ENCODE measurements at places on chromosomes 7 and 10. TPM values are rescaled to one million over a fixed set of nuclear protein-coding genes. Genes with fewer than 3 reads are reported as not detected.

VWDE gene
- not detected for total RNA-seq

CACNB2 gene
- not detected for total RNA-seq

CHST15 gene
- total RNA-seq: 9.0 TPM

DNA sequence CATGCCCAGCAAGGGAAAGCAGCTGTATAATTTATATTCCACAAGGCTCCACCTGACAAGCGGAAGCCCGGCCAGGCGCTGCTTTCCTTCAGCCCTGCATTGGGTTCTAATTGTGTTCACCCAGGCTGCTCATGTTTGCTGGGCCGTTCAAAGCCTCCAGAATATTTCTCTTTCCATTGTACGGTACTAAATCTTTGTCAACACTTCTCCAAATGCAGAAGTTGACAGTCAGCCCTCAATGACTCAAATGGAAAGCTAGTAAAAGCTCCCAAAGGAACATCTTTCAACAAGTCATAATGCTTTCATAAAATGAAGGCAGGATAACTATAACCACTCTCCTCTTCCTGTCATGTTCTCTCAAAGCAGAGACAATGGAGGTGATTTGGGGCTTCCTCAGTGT is 17.8 kb upstream of the CPXM2 start:
- H3K27me3 ChIP-seq: peaks cover 5% of the 10 kb centered on the region
- H3K27ac ChIP-seq: no peak overlapping the region
- H3K4me1 ChIP-seq: peaks cover 5% of the 10 kb centered on the region
- no peaks in the 10 kb centered on the region for H3K36me3 ChIP-seq
- no peak overlapping the region for H3K4me3 ChIP-seq

DNA sequence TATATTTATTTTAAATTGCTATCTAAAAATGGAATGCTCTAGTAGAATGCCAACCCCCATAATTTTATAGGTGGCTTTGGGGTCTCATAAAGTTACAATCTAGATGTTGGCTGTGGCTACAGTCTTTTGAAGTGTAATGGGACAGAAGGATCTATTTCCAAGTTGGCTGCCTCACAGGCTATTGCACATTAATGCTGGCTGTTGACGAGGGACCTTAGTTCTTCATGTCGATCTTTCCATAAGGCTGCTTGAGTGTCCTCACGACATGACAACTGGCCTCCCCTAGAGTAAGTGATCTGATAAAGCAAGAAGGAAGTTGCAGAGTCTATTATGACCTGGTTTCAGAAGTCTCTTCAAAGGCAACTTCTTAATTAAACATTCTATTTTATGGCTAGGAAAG is 36.3 kb downstream of the WDR11 start:
- H3K27ac ChIP-seq: no peak overlapping the region
- H3K27me3 ChIP-seq: no peaks in the 10 kb centered on the region
- H3K4me3 ChIP-seq: no peak overlapping the region

DNA sequence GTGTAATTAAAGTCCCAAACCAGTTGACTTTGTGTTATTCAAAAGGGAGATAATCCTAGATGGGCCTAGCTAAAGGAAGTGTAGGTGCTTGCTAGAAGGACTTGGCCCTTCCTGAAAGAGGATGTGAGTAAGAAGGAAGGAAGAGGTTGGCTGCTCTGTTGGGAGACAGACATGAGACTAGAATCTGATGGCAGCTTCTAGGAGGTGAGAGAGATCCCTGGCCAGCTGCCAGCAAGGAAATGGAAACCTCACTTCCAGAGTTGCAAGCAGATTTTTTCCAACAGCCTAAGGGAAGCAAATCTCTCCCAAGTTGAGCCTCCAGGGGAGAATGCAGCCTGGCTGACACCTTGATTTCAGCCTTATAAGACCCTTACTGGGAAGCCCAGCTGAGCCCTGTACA is 368.4 kb upstream of the ZMIZ1 start:
- no peaks in the 10 kb centered on the region for H3K27me3 ChIP-seq
- peaks cover 9% of the 10 kb centered on the region for H3K4me1 ChIP-seq
- H3K4me3 ChIP-seq: no peak overlapping the region
- no peak overlapping the region for H3K27ac ChIP-seq
- DNase-seq: no peak
- no peaks in the 10 kb centered on the region for H3K36me3 ChIP-seq

DNA sequence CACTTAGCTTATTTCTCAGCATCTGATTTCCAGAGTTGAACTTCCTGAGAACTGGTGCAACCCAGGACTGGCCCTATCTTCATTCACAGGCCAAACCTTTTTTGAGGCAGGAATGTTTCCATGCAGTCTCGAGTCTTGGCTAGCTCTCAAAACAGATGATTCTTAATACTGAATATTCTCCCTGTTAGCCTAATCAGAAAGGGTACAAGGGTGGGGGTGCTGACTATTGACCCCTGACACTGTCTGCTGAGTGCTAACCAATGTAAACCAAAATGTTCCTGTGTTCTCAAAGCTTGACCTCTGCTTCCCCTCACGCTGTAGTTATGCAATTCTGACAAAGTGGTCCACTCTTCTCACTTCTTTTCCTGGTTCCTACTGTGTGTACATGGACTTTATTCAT is 25.3 kb downstream of the VWDE start:
- no peaks in the 10 kb centered on the region for H3K27me3 ChIP-seq
- no peak overlapping the region for H3K27ac ChIP-seq
- no peaks in the 10 kb centered on the region for H3K36me3 ChIP-seq
- H3K4me1 ChIP-seq: no peaks in the 10 kb centered on the region

DNA sequence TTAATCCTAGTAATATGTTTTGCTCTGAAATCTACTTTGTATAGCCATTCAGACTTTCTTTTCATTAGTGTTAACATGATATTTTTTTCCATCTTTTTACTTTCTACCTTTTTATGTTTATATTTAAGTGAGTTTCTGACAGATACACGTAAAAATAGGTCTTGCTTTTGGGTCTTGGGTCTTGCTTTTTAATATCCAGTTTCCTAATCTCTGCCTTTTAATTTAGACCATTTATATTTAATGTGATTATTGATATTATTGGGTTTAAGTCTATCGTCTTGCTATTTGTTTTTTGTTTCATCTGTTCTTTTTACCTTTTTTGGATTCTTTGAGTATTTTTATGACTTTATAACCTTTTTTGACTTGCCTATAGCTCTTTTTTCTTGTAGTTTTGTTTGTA is 7.9 kb downstream of the PHTF2 start:
- no peaks in the 10 kb centered on the region for H3K36me3 ChIP-seq
- no peaks in the 10 kb centered on the region for H3K27me3 ChIP-seq
- H3K4me1 ChIP-seq: peaks cover 29% of the 10 kb centered on the region
- H3K27ac ChIP-seq: no peak overlapping the region
- H3K4me3 ChIP-seq: no peak overlapping the region

- H3K4me3 ChIP-seq: no peak overlapping the region
- no peak overlapping the region for H3K27ac ChIP-seq
- peaks cover 4% of the 10 kb centered on the region for H3K4me1 ChIP-seq
- DNase-seq: no peak
- no peaks in the 10 kb centered on the region for H3K27me3 ChIP-seq
Observed at GRCh38 chr10:63376560-63377304, 89.0 kb downstream of the JMJD1C start.

DNA sequence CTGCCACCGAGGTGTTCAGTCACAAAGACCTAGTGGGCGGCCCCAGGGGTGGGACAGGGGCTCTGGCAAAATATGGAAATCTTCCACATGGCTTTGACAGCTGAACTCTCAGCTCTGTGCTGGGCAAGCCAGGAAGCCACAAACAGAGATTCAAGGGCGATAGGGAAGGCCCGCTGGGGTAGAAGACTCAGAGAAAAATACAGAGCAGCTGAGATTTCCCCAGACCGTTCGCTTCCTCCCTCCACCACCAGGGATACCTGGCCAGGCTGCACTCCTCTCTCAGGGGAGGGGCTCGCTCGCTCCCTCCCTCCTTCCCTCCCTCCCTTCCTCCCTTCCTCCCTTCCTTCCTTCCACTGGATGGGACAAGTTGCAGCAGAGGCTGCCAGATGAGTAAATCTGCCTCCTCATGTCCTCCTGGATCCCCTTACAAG is 260.5 kb downstream of the PRPF18 start:
- no peak for DNase-seq
- no peaks in the 10 kb centered on the region for H3K36me3 ChIP-seq
- peaks cover 7% of the 10 kb centered on the region for H3K4me1 ChIP-seq
- no peaks in the 10 kb centered on the region for H3K27me3 ChIP-seq

GRCh38 chr10:85602306-85602705 is 764.3 kb downstream of the GRID1 start:
- no peak for DNase-seq
- no peaks in the 10 kb centered on the region for H3K4me1 ChIP-seq
- no peak overlapping the region for H3K4me3 ChIP-seq
- no peaks in the 10 kb centered on the region for H3K27me3 ChIP-seq
- H3K27ac ChIP-seq: no peak overlapping the region

- peaks cover 6% of the 10 kb centered on the region for H3K4me1 ChIP-seq
- H3K36me3 ChIP-seq: no peaks in the 10 kb centered on the region
- no peak overlapping the region for H3K4me3 ChIP-seq
- no peak for DNase-seq
- H3K27me3 ChIP-seq: no peaks in the 10 kb centered on the region
Observed at GRCh38 chr7:116423499-116423898, 76.0 kb upstream of the CAV2 start.

- H3K27me3 ChIP-seq: peaks cover 43% of the 10 kb centered on the region
- peaks cover 3% of the 10 kb centered on the region for H3K4me1 ChIP-seq
- H3K4me3 ChIP-seq: no peak overlapping the region
- no peak for DNase-seq
- no peaks in the 10 kb centered on the region for H3K36me3 ChIP-seq
- no peak overlapping the region for H3K27ac ChIP-seq
Observed at GRCh38 chr7:128267595-128267924, 26.5 kb downstream of the LEP start.

DNA sequence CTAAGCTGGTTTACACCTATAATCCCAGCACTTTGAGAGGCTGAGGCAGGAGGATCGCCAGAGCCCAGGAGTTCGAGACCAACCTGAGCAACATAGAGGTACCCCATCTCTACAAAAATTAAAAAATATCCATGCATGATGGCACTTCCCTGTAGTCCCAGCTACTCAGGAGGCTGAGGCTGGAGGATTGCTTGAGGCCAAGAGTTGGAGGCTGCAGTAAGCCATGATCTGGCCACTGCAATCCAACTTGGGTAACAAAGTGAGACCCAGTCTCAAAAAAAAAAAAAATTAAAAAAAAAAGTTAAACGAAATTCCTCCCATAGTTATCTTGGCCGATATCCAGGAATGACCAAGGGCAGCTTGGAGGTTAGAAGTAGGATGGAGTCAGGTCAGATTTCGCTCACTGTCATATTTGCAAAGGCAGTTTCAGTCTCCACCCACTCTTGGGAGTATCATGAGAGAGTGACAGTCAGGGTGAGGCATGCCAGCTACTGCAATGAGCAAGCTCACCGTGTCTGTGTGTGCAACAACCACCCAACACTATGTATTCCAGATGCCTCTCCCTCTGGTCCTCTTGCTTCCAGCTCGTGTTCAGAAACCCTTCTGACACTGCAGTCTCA is 6.0 kb upstream of the ZDHHC4 start:
- H3K27me3 ChIP-seq: no peaks in the 10 kb centered on the region
- no peaks in the 10 kb centered on the region for H3K36me3 ChIP-seq
- no peak overlapping the region for H3K4me3 ChIP-seq
- no peak for DNase-seq
- no peaks in the 10 kb centered on the region for H3K4me1 ChIP-seq
- no peak overlapping the region for H3K27ac ChIP-seq

DNA sequence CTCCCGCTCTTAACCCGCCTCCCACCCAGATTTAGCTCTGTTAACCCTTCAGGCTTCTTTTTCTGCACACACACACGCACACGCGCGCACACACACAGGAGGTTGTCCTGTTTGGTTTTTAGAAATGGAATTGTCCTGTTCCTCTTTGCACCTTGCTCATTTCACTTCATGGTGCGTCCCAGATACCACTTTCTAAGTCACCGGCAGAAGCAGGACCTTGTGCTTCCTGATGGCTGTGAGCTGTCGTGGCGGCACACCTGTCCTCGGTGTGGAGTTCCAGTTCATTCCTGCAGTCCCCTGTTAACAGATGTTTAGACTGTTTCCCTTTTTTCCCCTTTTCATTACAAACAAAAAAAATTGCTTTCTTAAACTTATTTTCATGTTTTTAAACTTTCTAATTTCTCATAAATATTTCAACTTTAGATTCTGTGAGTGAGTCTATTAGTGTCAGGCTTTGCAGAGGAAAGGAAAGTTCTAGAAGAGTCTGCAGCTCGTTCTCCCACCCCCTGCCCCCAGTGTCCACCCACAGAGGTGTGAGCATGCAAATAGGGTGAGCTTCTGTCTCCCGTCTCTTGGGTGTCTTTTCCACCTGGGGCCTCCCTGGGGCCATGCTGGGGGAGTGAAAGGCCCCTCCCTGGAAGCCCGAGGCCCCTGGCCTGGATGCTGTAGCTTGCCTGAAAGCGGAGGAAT is 85.5 kb downstream of the LHPP start:
- H3K27me3 ChIP-seq: no peaks in the 10 kb centered on the region
- H3K36me3 ChIP-seq: no peaks in the 10 kb centered on the region
- no peak for DNase-seq
- H3K4me3 ChIP-seq: peak overlapping the region; percentile 48
- H3K27ac ChIP-seq: peak overlapping the region; percentile 73
- peaks cover 11% of the 10 kb centered on the region for H3K4me1 ChIP-seq

DNA sequence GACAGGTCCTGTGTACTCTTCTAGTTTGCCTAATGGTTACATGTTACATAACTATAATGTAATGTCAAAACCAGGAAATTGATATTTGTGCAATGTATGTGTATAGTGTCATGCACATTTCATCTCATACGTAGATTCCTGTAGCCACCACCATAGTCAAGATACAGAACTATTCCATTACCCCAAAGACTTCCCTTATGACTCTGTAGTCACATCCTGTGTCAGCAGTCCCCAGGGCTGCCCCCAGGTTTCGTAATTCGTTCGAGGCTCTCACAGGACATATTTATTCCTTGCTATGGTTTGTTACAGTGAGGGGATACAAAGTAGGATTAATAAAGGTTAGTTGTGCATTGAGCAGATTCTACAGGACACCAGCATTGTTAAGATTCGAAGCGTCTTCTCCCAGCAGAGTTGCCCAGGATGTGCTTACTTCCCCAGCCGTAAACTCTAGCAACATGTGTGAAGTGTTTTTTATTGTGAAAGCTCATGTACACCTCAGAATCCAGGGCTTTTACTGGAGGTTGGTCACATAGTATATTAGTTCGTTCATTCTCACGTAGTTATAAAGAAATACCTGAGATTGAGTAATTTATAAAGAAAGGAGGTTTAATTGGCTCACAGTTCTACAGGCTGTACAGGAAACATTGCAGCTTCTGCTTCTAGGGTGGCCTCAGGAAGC is 18.6 kb downstream of the RABGEF1 start:
- H3K27ac ChIP-seq: no peak overlapping the region
- peaks cover 5% of the 10 kb centered on the region for H3K4me1 ChIP-seq
- DNase-seq: no peak
- no peaks in the 10 kb centered on the region for H3K36me3 ChIP-seq
- no peaks in the 10 kb centered on the region for H3K27me3 ChIP-seq

GRCh38 chr10:4270116-4270515 is 485.1 kb upstream of the KLF6 start:
- H3K4me3 ChIP-seq: no peak overlapping the region
- H3K36me3 ChIP-seq: no peaks in the 10 kb centered on the region
- DNase-seq: no peak
- H3K4me1 ChIP-seq: peaks cover 5% of the 10 kb centered on the region
- no peaks in the 10 kb centered on the region for H3K27me3 ChIP-seq

Data from gastrocnemius medialis (tissue), 4 donors.